ENCODE measurements at places on chromosomes 3 and 15. TPM values are rescaled to one million over a fixed set of nuclear protein-coding genes. Genes with fewer than 3 reads are reported as not detected.
A peak's percentile ranks its signal among the peaks of the same experiment; 100 is the strongest.

Gene ACKR4
- 4.2 TPM for total RNA-seq

Gene FSTL1
- total RNA-seq: 294 TPM

Gene TLR9
- 1.4 TPM for total RNA-seq

Gene RGMA
- 17.5 TPM for total RNA-seq

Gene ARHGEF3
- total RNA-seq: 44.5 TPM

Gene CAPN3
- 8.1 TPM for total RNA-seq

Gene GOLGA8J
- total RNA-seq: not detected

DNA sequence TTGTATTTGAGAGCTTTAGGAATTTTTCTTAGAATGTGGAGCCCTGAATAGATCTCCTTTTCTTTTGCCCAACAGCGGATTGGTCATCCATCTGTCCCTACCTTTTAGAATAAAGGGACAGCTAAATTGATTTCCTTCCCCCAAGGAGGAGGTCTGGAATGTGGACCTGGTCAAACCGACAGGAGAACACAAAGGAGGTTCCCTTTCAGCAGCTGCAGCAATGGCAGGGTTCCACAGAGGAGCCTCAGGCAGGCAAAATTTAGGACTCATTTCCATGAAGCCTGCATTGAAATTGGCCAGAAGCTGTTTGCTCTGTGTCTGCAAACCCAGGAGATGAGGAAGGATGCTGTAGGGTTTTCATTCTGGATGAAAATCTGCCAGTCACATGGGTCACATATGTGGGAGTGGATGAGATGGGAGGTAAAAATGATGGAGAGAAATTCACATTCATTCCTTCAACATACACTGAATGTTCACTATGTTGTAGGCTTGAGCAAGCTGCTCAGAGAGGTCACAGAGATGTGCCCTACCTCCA lies 77.3 kb downstream of the LRTM1 start:
- DNase-seq: no peak

GRCh38 chr15:28243399-28243798 lies 78.6 kb downstream of the HERC2 start:
- DNase-seq: no peak

DNA sequence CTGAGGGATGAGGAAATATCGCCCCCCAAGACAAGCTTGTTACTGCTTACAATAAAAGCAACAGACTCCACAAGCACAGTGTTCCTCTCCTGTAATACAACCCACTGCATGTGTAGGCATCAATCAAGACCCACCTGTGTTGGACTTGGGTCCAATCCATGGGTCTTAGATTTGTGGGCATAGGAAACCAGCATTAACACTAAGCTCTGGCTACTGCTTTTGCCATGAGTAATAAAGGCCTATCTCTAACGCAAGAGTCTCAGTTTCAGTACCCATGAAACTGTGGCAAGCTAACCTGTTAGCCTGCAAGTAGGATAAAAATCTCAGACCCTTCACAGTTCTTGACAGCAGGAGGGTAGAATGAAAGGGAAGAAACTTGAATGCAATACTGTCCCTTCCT lies 5.2 kb upstream of the EIF1B start:
- no peak for DNase-seq

DNA sequence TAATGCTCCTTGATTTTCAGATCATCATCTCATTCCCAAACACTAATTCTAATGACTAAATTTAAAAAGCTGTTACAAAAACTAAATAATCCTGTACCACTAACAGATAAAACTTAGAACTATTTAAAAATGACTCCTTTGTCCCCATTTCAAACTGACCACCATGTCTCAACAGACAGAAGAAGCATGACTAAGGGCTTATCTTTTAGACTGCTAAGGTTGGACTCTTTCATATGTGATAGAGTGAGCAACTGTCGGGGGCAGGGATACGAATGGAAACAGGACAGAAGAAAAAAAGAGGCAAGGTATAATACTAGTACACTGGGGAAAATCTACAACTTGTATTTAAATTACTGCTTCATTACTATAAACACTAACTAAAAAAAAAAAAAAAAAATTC lies 23.3 kb downstream of the SNX4 start:
- DNase-seq: no peak

- no peak for DNase-seq
These were observed 186.3 kb downstream of the FEZF2 start for GRCh38 chr3:62187022-62187431.

GRCh38 chr3:180802837-180803236 lies 109.6 kb upstream of the FXR1 start:
- no peak for DNase-seq

- peak; percentile 85 for DNase-seq
These were observed 19.5 kb downstream of the TKT start for GRCh38 chr3:53236112-53236841.

All from mucosa of gallbladder (tissue), 1 donor.